ENCODE measurements at places on chromosomes 3 and 15. TPM values are rescaled to one million over a fixed set of nuclear protein-coding genes. Genes with fewer than 3 reads are reported as not detected.

The B3GALNT1 gene
- 3.0 TPM for total RNA-seq

The CRBN gene
- 23.0 TPM for total RNA-seq

The CILP gene
- not detected for total RNA-seq

The PLAAT1 gene
- 1.0 TPM for total RNA-seq

The CELF6 gene
- 0.26 TPM for total RNA-seq

The SPTBN5 gene
- total RNA-seq: 1.1 TPM

The DUOX1 gene
- 16.9 TPM for total RNA-seq
